ENCODE measurements at places on chromosomes 11 and 22. TPM values are rescaled to one million over a fixed set of nuclear protein-coding genes. Genes with fewer than 3 reads are reported as not detected.

DNA sequence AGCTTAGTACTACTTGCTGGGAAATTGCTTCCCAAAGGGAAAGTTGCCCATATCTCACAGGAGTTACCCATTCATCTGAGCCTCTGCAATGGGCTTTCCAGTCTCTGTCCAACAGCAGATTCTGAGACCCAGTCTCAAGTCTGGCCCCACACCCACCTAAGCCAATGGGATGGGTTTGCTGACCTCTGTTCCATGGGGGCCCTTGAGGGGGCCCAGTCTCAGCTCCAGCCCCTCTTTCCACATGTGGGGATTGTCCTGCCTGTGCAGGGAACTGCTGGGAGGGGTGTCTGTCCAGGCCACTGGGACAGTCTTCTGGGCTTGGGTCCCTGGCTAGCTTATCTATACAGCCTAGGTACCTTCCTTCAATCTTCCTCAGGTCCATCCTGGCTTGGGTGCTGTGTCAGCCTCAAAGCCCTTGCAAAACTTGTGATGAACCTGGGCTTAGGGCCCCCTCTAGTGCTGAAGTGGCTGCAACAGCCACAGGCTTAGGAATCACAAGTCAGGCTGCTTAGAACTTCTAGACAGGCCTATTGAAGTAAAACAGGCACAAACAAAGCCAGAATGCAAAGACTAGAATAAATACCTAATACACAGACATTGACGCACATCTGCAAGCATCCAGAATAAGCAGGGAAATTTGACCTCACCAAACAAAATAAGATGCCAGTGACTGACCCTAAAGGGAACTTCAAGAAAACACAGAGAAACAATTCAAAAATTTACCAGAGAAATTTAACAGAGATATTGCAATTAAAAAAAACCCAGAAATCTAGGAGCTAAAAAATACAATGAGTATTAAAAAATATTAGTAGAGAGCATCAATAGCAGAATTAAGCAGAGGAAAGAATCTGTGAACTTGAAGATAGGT is 11.7 kb upstream of the PATL1 start:
- no peaks in the 10 kb centered on the region for H3K36me3 ChIP-seq
- H3K4me1 ChIP-seq = no peaks in the 10 kb centered on the region
- H3K4me3 ChIP-seq = no peak overlapping the region
- peak; percentile 63 for DNase-seq
- H3K27ac ChIP-seq = no peak overlapping the region
- peaks cover 1% of the 10 kb centered on the region for H3K27me3 ChIP-seq

DNA sequence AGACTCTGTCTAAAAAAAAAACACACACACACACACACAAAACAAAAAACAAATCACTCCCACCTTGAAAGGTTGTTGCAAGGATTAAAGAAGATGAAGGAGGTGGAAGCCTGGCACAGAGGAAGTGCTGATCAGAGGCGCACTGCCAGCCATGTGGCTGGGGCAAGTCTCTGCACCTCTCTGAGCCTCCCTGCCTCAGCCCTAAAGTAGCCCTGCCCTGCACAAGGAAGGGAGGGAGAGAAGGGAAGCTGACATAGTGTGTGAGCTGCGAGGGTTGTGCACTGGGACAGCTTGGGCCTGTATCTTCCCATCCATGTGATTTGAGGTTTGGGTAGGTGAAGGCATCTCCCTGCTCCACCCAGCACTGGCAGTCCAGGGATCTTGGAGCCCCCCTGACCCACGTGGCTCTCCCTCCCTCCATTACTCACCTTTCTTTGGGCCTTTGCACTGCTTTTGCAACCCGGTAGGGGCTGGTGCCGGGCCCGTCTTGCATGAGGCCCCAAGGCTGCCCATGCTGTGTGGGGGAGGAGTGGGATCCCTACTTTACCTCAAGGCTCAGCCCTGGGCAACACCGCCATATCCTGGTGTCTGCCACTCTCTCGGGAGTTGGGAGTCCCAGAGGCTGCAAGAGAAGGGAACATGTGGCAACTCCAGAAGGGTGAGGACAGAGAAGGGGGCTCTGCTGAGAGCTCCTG is 30.5 kb downstream of the IFT27 start:
- H3K4me1 ChIP-seq = peaks cover 16% of the 10 kb centered on the region
- H3K4me3 ChIP-seq = no peak overlapping the region

DNA sequence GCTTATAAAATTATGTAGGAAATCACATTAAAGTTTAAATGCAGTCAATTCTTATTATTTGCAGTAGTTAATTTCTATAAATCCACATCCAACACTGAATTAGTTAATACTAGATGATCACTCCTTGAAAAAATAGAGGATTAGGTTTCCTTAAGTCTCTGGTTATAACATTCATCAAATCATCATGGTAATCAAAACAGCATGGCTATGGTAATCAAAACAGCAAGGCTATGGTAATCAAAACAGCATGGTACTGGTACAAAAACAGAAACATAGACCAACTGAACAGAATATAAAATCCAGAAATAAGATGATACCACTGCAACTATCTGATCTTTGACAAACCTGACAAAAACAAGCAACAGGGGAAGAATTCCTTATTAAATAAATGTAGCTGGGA is 814.6 kb upstream of the CCDC179 start:
- no peak for DNase-seq
- no peaks in the 10 kb centered on the region for H3K4me1 ChIP-seq
- no peak overlapping the region for H3K4me3 ChIP-seq

Gene CAPN1
- total RNA-seq = 234 TPM

DNA sequence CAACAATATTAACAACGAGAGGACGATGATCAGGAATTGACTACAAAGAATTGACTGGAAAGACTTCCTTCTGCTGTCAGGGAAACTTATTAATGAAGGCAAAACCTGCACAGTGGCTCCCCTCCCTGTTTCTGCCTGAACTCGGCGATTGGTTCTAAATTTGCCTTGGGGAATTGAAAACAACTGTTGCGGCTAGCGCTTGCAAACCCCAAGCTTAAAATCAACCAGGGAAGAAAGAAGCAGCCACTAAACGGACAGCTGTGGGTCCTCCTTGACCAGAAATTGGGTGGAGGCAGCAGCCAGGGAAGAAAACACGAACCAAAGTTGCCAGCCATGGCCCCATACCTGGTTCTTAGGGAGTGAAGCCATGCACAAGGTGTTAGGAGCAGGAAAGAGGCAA is 383.5 kb upstream of the CADM1 start:
- no peak for DNase-seq
- no peak overlapping the region for H3K4me3 ChIP-seq
- no peaks in the 10 kb centered on the region for H3K36me3 ChIP-seq
- peaks cover 20% of the 10 kb centered on the region for H3K4me1 ChIP-seq
- peaks cover 2% of the 10 kb centered on the region for H3K27me3 ChIP-seq
- no peak overlapping the region for H3K27ac ChIP-seq

Gene TMEM45B
- 0.37 TPM for total RNA-seq

DNA sequence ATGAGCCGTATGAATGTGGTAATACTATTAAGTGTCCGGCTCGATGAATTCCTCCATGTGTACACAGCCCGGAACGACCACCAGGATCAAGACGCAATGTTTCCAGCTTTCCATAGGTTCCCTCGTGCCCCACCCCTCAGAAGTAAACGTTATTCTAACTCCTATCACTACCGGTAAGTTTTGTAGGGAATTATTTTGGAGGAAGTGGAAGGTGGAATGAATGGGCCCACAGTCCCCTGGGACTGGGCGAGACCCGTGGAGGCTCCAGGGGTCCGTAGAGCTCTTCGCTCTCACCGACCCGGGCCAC is 720 bp upstream of the FAR1 start:
- peak overlapping the region; percentile 83 for H3K27ac ChIP-seq
- H3K36me3 ChIP-seq = no peaks in the 10 kb centered on the region
- peak overlapping the region; percentile 85 for H3K4me3 ChIP-seq
- peaks cover 4% of the 10 kb centered on the region for H3K27me3 ChIP-seq

Gene MYBPC3
- not detected for total RNA-seq

Gene DDI1
- not detected for total RNA-seq

GRCh38 chr11:17386331-17387084 is 2.0 kb downstream of the KCNJ11 start:
- H3K27me3 ChIP-seq = peaks cover 14% of the 10 kb centered on the region
- DNase-seq = peak; percentile 74
- H3K4me3 ChIP-seq = no peak overlapping the region
- no peak overlapping the region for H3K27ac ChIP-seq
- H3K4me1 ChIP-seq = peaks cover 8% of the 10 kb centered on the region
- H3K36me3 ChIP-seq = no peaks in the 10 kb centered on the region

DNA sequence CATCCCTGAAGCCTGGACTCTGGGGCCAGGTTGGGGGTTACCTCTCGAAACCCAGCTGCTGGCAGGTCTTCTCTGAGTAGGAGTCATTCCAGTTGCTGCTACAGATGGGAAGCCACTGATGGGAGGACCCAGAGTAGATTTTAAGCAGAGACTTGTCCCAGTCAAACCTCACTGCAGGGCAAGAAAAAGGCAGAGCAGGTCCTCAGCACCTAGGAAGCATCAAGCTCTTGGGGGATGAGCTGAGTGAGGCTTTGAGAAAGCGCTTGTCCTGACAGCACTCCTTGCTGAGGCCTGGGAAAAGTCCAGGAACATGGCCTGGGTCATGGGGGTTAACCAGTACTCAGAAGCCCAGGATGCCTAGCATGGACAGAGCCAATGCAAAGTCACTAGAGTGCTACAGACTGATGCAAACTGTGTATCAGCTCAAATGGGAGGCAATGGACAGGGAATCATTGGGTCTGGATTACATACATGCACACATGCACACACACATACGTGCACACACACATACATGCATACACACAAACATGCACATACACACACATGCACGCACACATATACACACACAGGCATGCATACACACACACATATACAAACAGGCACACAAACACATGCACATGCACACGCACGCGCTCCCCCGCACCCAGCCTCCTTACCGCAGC is 15.3 kb downstream of the TMPRSS13 start:
- peaks cover 6% of the 10 kb centered on the region for H3K27me3 ChIP-seq
- no peak for DNase-seq
- H3K4me3 ChIP-seq = no peak overlapping the region

Gene GVQW3
- 14.8 TPM for total RNA-seq

DNA sequence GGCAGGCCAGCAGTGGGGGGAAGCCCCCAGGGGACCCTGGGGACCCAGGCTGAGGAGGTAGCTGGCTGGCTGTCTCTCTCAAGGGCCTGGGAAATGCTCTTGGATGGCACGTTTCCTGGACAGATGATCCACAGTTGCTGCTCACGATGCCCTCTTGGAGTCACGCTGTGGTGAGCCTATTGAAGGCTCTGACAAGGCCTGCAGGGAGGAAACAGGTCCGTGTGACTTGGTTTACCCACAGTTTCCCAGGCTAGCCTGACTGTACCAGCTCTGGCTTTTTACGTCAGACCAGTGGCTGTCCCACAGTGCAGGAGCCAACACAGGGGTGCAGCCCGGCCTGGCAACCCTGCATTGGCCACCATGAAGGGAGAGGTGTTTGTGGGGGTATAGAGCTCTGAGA is 29.2 kb upstream of the PPARA start:
- H3K27ac ChIP-seq = no peak overlapping the region
- DNase-seq = no peak
- no peak overlapping the region for H3K4me3 ChIP-seq
- H3K36me3 ChIP-seq = no peaks in the 10 kb centered on the region

Data from glutamatergic neuron (in vitro differentiated cells).